ENCODE measurements at places on chromosomes 3 and 15.

- DNase-seq: no peak
These were observed 28.8 kb upstream of the KLF13 start for GRCh38 chr15:31297575-31298456.

GRCh38 chr15:88956263-88956662 lies 43.1 kb upstream of the MFGE8 start:
- DNase-seq: no peak

DNA sequence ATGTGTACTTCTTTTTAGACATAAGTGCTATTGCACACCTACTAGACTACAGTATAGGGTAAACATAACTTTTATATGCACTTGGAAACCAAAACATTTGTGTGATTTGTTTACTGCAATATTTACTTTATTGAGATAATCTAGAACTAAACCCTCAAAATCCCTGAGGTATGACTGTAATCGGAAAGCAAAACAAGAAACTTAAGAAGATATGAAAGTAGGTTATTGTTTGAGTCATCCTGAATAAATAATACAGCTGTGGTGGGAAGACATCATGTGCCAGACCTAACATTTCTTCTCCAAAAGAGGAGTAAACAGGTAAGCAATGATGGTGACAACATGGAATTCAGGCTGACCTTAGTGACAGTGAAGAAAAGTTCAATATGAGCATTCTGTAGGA lies 765.5 kb downstream of the OTOL1 start:
- DNase-seq: no peak

DNA sequence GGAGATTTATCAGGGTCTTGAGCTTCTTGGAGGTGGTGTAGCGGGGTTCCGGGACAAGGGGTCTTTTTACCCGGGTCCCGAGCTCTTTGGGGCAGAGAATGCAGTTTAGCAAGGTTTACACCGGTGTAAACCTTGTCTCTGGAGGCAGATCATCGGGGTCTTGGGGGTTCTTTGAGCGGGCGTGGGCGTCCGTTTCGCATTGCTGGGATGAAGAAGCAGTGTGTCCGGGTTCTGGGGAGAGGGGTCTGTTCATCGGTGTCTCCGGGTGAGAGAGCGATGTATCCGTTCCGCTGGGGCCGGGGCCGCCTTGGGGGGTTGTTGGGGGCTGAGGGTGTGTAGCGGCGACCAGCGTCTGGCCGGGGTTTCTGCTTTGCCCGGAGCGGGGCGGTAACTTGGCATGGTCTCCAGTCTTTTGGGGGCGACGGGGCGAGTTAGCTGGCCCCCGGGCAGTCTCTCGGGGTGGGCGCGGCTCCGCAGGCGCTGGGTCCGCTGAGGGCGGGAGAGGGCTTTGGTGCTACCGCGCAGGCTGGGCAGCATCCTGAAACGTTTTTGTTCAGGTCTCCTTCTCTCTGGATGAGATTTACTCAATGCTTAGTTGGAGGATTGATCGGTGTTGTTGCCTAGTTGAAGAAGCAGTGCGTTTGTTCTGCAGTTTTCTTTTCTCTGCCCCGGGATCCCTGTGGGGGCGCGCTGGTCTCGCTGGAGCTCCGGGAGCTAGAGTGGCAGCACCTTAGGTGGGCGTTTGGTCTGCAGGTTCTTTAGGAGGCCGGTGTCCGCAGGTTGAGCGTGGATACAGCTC lies 843 bp downstream of the GLCE start:
- DNase-seq: no peak

DNA sequence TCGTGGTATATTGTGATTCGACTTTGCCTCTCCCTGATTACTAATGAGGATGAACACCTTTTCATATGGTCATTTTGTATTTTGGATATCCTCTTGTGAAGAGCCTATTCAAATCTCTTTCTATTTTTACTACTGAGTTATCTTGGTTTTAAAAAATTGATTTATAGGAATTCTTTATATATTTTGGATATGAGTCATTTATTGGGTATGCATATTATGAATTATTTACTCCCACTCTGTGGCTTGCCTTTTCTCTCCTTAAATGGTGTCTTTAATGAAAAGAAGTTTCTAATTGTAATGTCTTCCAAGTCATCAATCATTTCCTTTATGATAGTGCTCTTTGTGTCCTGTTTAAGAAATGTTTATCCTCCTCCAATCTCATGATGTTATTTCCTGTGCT lies 191.5 kb upstream of the DPH6 start:
- peak; percentile 16 for DNase-seq

DNA sequence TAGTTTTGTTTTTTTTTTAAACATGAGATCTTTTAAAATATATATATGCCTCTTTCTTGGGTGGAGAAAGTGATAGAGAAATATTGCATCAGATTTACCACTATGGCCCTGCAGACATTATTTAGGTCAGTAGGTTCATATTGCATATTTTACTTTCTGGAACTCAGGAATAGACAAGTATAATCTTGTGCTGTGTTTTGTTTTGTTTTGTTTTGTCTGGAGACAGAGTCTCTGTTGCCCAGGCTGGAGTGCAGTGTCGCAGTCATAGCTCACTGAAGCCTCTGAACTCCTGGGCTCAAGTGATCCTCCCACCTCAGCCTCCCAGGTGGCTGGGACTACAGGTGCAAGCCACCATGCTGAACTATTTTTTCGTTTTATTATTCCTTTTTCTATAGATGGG lies 21.5 kb upstream of the DUT start:
- no peak for DNase-seq

GRCh38 chr3:9951598-9951961 lies 628 bp downstream of the PRRT3 start:
- DNase-seq: no peak

DNA sequence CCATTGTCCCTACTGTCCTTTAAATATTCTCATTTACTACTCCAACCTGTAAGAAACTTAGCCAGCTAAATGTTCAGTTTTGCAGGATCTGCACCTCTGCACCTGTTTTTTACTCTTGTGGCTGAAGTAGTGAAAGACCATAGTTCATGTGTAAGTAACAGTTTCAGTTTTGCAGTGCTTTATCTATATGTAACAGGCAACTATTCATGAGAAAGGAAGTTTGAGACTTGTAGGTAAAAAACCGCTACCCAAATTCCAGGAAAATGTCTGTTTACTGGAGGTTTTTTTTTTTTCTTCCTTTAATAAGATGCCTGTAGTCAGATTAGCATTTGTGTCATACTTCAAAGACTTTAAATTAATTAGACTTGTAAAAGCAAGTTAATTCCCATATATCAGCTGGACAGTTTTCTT lies 25.4 kb upstream of the MBNL1 start:
- no peak for DNase-seq

DNA sequence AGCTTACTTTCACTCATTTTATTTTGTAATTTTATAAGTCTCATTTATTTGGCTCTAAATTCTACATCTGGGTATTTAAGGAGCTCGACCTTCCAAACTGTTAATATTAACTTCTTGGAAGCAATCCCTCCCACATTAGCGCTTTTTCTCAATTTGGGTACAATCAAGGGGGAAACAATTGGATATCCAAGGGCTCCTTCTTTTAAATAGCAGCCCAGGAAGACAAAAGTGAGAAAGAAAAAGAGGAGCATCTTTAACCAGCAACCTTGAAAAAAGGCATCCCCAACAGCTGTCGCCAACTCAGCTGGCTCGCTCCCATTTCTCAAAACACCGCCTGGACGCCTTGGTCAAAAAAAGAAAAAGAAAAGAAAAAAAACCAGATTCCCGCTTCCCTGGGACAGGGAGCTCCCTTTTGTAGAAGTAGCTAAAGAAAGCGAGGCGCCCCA lies 873 bp downstream of the C3orf70 start:
- DNase-seq: no peak

DNA sequence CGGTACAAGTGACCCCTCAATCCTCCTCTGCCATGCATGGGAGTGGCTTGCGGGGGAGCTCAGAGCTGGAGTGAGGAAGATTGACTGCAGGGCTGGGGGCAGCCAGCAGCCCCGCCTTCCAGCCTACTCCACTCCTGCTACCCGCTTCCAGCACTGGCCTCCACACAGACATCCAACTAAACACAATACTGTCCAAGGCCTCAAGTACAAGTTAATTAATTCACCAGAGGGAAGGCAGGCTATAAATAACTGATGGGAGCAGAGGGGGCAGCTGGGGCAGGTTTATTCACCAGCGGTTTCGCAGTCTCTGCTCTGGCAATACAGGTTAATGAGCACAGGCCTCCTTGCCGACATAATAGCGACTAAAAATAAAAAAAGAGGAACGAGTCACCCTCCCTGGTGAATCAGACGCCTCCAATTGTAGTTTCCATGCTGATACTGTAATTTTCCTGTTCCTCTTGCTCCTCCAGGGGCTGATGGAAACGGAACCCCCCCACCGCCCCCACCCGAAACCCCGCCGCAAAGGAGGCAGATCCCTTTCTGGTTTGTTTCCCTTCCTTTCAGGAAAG lies 166.4 kb upstream of the TLE3 start:
- DNase-seq: no peak

DNA sequence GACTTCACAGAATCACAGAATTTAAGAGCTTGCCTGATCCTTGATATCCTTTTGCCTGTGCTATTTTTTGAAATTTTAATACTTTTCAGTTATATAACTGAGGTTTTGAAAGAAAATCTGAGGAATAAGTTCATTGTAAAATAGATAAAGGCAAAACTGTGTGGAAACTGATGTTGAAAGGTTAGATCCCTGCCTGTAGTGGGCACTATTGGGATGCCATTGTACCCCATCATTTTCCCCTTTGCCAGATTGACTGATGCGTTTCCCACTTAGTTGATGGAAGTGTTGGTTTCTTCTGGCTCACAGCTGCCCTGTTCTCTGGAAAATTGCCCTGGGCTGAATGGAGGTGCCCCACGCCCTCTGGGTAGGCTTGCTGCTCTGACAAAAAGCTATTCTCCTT lies 387.9 kb downstream of the RBMS3 start:
- no peak for DNase-seq

DNA sequence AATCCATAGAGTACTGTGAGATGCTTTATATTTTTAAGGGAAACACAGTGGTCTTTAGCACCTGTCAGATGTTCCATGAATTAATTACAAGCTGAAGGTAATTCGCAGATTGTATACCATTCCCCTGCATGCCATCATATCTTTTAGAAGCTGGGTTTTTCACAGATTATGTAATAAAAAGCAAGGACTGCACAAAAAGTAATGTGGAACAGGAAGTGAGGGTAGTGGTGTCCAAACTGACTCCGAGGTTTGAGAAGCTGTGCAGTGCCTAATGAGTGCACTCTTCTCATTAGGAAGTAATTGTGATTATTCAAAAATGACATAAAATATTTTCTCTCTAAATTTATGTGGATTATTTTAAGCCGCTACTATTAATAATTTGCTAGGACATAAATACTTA lies 123.2 kb downstream of the GOLIM4 start:
- no peak for DNase-seq

- DNase-seq: peak; percentile 39
These were observed 228.7 kb downstream of the SLCO3A1 start for GRCh38 chr15:92082006-92082843.

DNA sequence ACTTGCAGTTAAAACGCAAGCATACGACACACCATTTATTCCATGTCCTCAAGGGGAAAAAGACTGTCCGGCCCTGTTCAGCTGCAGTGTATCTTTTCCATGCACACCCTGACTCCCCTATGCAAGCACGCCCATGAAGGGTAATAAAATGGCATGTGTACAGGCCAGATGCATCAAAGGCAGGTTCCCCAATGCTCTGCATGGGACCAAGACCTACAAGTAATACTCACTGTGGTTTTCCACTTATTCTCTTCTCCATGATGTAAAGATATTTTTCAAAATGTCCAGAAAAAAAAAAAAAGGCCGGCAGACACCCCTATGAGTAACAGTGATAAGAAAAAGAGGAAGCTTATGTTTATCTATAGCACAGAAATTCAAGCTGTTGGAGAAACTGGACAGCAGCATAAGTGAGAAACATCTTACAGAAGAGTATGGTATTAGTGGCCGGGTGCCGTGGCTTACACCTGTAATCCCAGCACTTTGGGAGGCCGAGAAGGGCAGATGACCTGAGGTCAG lies 70.8 kb downstream of the MCF2L2 start:
- no peak for DNase-seq

- no peak for DNase-seq
These were observed 375.2 kb downstream of the LSAMP start for GRCh38 chr3:116070061-116070460.

- no peak for DNase-seq
These were observed 17.1 kb downstream of the IQCB1 start for GRCh38 chr3:121817753-121818152.

- DNase-seq: no peak
These were observed 92.2 kb upstream of the PRR23E start for GRCh38 chr3:127100459-127101410.

- DNase-seq: no peak
These were observed 40.1 kb downstream of the GASK1A start for GRCh38 chr3:43019006-43019809.

DNA sequence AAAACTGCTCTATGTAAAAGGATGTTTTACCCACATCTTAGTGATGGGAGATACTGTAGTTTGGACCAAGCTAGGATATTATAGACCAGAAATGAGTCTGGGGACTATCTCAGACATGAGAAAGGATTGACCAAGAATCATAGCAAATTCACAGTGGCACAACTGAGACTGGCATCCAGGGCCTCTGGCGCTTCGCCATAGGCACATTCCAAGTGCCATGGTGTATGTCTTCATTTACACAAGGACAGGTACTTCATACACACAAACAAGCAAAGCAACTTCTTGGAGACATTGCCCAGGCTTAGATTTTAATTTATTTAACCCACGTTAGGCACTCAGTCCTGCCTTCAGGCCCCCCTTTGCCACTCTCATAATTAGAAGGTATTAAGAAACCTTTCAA lies 28.9 kb downstream of the CACNA1D start:
- no peak for DNase-seq

DNA sequence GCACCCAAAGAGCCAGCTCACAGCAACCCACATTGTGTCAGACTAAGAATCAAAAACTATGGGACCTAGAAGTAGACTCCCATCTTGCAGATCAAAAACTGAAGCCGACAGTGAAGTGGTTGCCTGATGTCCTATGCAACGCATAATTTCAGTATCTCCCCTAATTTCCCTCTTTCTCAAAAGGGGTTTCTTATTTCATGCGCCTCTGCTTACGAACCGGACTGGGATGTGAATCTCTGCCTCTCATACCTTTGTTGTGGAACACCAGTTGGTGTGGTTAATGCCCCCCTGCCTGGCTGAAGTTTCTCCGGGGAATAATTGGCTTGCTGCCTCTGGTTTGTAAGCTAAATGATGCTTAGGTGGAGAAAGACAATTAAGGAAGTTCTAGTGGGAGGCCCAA lies 514 bp upstream of the FAM174B start:
- DNase-seq: no peak

- DNase-seq: no peak
These were observed 47.9 kb downstream of the CDC25A start for GRCh38 chr3:48140336-48140757.

- no peak for DNase-seq
These were observed 103.7 kb downstream of the UACA start for GRCh38 chr15:70659662-70660061.
